ENCODE measurements at places on chromosomes 2 and 18.

GRCh38 chr2:72439892-72440291 lies 292.2 kb upstream of the CYP26B1 start:
- no peak for DNase-seq

- DNase-seq = no peak
Measured at GRCh38 chr18:32252141-32252860, 62.5 kb downstream of the MEP1B start.

GRCh38 chr18:27198036-27198435 lies 12.9 kb upstream of the CHST9 start:
- no peak for DNase-seq

- no peak for DNase-seq
Measured at GRCh38 chr2:7860693-7861092, 821.2 kb upstream of the ID2 start.

GRCh38 chr18:13120983-13121441 lies 97.5 kb upstream of the LDLRAD4 start:
- no peak for DNase-seq

DNA sequence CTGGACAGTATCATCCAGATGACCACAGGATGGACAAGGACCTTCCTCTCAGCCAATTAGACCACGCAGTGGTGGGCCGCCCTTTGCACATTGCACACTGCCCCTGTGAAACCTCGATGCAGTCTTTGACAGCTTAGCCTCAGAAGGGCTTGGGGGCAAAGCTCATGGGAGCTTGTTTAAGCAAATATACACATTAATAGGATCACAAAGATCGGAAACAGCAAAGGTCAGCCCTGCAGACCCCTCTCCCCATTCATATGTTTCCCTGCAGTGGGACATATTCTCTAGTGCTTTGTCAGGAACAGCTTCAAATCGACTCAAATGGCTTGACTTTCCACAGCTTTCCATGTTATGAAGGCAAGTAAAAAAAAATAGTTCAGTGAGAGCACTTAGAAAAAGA lies 189.6 kb upstream of the LYPD1 start:
- no peak for DNase-seq

DNA sequence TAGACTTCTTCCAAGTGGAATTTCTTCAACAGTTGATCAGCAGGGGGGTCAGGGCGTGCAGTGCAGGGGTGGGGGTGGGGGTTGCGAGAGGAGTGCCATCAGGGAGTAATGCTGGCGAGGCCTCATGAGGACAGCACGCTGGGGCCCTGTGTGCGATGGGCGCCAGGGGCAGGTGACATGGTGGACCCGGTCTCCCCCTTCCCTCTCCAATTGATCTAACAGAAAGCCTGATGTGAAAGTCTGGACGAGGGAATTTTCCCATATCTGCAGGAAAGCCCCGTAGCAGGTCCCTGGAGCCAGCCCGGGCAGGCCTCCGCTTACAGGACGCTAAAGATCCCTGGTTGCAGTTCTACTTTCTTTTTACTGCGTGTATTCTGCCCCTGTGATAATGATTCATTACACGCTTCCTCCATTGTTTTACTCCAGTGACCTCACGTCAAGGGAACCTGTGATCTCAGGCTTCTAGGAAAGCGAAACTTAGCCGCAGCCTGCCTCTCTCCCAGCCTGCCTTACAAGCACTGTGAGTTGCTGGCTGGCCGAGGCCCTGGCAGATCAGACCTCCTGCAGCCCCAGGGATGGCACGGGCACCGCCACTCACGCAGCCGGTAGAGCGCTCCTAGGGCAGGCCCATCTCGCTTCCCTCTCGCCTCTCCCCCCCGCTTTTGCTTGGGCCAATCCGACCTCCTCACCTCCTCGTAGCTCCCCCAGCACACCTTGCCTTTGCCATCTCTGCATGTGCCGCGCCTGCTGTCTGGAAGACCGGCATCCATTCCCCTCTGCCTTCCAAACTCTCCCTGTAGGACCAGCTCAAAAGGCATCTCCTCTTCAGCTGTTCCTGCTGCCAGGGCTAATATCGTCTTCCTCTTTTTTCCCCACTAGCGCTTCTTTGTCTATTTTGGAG lies 19.2 kb downstream of the NEURL3 start:
- no peak for DNase-seq

DNA sequence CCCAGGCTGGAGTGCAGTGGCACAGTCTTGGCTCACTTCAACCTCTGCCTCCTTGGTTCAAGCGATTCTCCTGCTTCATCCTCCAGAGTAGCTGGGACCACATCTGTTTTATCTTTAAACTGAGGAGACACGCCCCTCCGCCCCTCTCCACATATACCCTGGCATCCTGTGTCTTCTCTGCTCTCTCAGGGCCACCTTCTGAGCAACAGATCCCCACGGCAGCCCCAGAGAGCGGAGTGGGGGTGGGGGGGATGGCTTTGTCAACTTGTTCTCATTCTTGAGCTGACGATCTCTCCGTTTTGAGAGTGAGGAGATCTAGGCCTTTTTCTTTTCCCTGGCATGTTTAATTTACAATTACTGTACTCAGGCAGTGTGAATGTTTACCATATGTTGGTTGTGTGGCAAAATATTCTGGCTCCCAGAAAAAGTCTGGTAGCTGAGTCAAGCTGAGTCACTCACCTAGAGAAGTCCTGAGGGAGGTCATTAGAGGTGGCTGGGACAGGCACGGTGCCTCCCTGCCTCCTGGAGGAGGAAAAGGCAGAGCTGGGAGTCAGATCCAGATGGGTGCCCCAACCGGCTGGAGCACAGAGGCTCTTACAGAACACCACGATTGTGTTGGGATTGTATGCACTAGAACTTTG lies 19.5 kb upstream of the ID2 start:
- DNase-seq = no peak

DNA sequence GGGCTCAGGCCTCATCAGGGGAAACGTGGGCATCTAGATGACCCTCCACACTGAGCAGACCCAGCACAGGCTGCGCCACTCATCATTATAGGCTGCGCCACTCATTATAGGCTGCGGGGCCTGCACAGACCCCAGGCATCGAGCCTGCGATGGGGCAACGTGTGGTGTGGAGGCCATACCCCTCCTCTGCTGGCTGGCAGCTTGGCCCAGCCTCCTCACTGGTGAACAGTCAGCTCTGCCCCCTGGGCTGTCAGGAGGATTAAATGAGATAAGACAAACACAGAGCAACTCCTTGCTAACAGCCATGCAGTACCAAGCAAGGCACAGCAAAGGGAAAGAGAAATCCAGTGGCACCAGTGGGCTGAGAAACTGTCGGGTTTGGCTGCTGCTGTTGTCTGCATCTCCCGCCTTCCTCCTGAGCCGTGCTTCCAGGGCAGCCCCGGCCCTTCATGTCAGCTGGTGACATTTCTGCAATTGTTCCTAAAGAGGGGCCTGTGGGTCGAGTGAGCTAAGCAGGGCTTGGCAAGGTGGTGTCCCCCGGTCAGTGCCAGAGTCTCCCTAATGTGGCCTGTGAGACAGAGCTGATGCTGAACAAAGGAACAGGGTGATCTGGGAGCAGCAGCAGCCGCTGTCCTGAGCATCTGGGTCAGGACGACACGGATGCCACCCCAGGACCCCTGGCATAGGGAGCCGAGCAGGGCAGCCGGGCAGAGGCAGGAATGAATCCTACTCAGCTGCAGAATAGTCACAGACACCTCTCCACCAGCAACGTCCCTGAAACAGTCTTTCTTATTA lies 48.7 kb downstream of the RRM2 start:
- DNase-seq = no peak

DNA sequence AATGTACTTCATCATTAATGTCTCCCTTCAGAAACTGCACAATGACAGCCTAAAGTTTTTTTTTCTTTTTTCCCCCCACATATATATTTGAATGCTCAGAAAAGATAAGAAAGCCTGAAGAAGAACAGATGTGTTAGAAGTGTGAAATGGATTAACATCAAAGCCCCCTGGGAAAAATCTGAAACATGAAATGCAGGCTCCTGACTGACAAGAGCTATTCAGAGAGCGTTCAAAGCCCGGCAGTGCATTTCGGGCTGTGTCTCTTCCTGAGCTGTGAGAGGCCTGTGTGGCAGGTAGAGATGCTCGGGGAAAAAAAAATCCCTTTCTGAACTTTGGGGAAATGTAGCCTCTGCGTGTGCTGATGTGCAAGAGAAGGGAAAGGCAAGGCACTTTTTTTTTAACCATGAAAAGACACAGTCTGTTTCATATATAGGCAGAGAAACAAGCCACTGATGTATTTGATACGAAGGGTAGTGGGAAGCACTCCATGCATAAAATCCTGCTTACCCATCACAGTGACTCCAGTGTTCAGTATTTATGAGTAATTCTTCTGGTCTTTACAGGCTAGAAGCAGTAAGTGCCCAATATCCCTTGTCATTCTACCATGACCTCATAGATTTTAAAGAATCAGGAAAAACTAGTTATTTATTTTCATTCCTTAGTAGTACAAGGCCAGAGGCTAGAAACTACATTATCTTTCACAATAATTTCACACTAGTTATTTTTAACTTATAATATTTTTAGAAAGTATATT lies 1574.2 kb upstream of the PIK3C3 start:
- DNase-seq = no peak

- no peak for DNase-seq
Measured at GRCh38 chr18:37720663-37721062, 155.1 kb upstream of the CELF4 start.

DNA sequence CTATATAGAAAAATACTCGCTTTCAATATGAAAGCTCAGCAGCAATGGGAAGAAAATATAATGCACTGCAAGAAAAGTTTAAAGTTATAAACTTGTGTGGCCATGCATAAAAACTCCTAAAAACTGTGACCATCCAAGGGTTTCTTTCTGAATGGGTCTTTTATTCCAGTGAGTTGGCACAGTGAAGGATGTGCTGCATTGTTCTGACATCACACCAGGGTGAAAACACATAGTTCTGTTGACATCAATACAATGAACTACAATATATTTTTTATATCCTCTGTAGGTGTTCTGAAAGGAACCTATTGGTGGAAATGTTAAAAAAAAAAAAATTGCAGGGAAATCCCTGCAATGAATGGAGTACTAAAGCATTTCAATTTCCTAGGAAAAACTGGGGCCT lies 80.2 kb downstream of the CDH20 start:
- no peak for DNase-seq

DNA sequence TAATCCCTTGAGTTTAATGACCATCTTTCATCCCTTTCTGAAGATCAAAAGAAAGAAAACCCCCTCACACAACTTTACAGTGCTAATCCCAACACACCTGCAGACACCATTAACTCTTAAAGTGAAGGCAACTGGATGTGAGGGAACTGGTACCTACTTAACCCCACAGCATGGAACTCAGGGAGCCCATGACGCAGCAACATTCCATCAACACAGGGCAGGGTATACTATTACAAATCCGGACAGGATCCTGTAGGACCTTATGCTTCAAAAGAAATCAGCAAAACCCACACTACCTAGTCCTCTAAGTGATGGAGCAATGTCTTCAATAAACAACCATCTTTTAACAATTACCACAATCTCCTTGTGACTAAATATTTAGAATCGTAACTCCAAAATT lies 78.6 kb downstream of the FARSB start:
- DNase-seq = no peak

DNA sequence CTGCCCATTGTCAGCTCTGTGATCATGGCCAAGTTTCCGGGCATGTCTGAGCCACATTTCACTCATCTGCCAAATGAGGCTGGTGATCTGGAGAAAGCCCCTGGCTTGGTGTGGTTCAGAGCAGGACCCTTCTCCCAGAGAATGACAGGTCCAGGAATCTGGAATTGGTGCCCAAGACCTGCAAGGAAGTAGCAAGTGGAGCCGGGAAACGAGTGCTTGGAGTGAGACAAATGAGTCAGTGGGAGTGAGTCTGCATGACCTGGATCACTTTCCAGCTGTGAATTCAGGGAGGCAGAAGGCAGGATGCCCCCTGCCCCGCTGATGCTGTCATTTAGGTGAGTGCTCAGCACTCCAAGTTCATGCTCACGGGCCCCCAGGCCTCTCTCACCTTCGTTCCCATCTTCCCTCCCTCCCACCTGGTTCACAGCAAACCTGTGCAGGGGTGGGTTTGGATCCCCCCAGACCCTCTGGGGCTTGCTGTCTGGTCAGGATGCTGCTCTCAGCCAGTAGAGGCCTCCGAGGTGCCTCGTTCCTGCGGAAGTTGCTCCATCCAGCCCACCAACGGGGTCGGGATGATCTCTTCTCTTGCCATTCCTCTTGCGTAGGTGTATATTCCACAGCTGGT lies 104.4 kb downstream of the INHBB start:
- DNase-seq = peak; percentile 23

DNA sequence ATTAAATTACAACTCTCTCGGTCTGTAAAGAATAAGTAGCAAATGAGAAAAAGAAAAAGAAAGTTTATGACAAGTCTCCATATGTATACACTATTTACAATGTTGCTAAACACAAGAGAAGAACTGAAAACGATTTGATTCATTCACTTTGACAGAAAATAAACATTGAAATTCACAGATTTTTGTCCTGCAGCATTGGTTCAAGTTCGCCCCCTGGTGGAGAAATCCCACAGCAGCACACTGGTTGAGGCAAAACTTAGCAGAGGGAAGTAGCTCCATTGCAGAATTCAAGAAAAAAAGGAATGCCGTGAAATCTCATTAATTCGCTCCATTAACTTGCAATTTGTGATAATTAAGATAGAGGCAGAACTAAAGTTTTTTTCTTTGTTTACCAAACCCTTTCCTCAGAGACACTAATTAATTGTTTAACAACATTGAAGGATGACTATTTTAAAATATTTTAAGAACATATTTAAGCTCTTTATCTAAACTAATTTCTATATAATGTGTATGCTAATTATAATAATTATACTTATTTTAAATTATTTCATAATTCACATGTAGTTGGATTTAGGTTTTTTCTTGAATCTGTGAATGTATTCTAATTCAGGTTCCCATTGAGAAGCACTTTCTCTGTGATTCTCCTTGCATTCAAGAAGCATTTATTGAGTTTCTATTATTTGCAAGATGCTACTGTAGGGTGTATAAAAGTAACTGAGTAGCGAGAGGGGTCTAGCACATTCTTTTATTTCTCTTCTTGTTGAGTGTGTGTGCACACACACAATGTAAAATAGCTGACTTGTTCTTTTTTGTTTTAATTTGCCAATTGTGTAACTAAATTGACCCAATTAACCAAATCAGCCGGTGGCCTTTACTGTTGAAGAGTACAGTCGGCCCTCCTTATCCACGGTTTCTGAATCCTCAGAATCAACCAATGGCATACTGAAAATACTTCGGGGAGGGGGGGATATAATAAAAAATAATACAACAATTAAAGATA lies 74.1 kb downstream of the COL4A3 start:
- DNase-seq = no peak

GRCh38 chr2:64848363-64848762 lies 140.8 kb upstream of the SLC1A4 start:
- DNase-seq = no peak

DNA sequence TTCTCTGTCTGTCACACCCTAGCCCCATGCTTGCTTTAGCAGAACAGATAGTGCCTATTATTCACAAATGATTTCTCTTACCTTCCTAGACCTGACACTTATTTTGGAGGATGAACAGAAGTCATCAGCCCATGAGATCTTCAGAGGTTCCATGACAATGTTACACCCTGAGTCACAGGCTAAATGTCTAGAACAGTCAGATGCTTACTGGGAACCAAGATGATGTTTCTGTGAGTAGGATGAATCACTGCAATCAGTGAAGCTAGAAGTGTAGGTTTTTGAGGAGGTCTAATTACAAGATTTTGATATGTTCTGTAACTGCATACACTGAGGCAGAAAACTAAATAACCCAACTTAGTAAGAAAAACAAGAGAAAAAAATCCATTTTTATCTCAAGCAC lies 123.0 kb upstream of the THUMPD2 start:
- DNase-seq = no peak

GRCh38 chr18:13302457-13303225 lies 84.1 kb downstream of the LDLRAD4 start:
- no peak for DNase-seq

GRCh38 chr2:67135208-67135607 lies 261.9 kb upstream of the ETAA1 start:
- DNase-seq = no peak
